ENCODE measurements at places on chromosomes 4 and X.
A peak's percentile ranks its signal among the peaks of the same experiment; 100 is the strongest.

- H3K27ac ChIP-seq, result no peak overlapping the region
- H3K36me3 ChIP-seq, result no peaks in the 10 kb centered on the region
- H3K4me1 ChIP-seq, result no peaks in the 10 kb centered on the region
- no peaks in the 10 kb centered on the region for H3K27me3 ChIP-seq
- no peak overlapping the region for H3K4me3 ChIP-seq
These were observed 304.7 kb upstream of the DIAPH2 start for GRCh38 chrX:96379951-96380350.

DNA sequence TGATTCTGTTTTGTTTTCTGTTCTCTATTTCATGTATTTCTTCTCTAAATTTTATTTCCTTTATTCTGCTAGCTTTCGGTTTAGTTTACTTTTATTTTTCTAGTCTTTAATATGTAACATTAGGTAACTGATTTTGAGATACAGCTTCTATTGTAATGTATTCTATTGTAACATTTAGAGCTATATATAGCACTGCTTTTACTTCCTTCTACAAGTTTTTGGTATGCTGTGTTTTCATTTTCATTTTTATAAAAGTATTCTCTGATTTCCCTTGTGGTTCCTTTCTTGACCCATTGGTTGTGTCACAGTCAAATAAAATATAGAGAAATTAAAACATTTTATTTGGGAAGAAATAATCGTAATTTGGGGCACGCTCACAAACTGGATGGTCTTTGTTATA, 13.9 kb upstream of the CT47A1 start:
- no peaks in the 10 kb centered on the region for H3K4me1 ChIP-seq
- no peak for DNase-seq
- H3K27me3 ChIP-seq, result no peaks in the 10 kb centered on the region
- no peak overlapping the region for H3K4me3 ChIP-seq

GRCh38 chrX:101229170-101229569, 9.6 kb downstream of the DRP2 start:
- H3K27me3 ChIP-seq, result no peaks in the 10 kb centered on the region
- H3K4me3 ChIP-seq, result no peak overlapping the region

GRCh38 chrX:99394456-99394855, 1015.6 kb downstream of the PCDH19 start:
- H3K36me3 ChIP-seq, result no peaks in the 10 kb centered on the region
- no peak overlapping the region for H3K27ac ChIP-seq
- H3K4me1 ChIP-seq, result no peaks in the 10 kb centered on the region

DNA sequence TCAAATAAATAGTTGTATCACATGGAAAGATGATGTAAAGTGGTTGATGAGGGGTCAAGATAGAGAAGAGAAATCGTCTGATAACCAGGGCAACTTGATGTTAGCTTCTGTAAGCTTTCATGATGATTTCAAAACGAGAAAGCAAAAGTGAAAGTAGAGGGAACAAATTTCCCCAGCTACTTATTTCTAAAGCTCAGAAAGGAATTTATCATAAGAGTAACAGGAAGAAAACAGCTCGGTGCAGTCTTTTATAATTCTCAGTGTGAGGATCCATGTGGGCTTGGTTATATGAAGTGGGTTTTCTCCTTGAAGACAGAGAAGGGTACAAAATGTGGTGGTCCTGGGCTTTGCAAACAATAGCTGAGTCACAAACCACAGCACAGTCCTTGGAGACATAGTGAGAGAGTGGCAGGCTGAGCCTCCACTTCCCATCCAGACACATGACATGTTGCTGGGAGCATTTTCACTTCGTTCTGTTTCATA, 32.1 kb upstream of the GLRA2 start:
- H3K4me1 ChIP-seq, result peaks cover 18% of the 10 kb centered on the region
- peak; percentile 7 for DNase-seq
- peak overlapping the region; percentile 90 for H3K27ac ChIP-seq
- no peaks in the 10 kb centered on the region for H3K36me3 ChIP-seq
- H3K27me3 ChIP-seq, result no peaks in the 10 kb centered on the region
- H3K4me3 ChIP-seq, result peak overlapping the region; percentile 73

GRCh38 chr4:81214144-81214880, 710 bp downstream of the PRKG2 start:
- peak overlapping the region; percentile 54 for H3K4me3 ChIP-seq
- peaks cover 44% of the 10 kb centered on the region for H3K27me3 ChIP-seq
- no peak for DNase-seq
- no peaks in the 10 kb centered on the region for H3K36me3 ChIP-seq
- H3K4me1 ChIP-seq, result peaks cover 9% of the 10 kb centered on the region

DNA sequence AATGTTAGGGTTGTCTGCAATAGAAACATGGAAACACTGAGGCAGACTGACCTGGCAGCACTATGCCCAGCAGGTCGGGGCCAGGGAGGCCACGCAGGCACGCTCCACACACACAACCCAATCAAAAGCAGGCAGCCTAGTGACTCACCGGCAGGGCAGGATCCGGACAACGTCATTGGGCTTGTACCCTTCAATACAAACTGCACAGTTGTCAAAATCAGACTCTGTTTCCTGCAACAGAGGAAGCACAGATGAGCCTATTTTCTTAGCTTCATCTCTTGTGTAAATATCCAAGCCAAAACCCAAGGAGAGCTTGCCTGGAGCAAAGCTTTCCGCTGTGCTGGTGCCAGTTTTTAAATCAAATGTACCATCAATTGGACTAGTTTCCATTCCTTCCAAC, 185.8 kb downstream of the RNF150 start:
- peaks cover 2% of the 10 kb centered on the region for H3K27me3 ChIP-seq
- H3K4me1 ChIP-seq, result no peaks in the 10 kb centered on the region
- DNase-seq, result no peak

DNA sequence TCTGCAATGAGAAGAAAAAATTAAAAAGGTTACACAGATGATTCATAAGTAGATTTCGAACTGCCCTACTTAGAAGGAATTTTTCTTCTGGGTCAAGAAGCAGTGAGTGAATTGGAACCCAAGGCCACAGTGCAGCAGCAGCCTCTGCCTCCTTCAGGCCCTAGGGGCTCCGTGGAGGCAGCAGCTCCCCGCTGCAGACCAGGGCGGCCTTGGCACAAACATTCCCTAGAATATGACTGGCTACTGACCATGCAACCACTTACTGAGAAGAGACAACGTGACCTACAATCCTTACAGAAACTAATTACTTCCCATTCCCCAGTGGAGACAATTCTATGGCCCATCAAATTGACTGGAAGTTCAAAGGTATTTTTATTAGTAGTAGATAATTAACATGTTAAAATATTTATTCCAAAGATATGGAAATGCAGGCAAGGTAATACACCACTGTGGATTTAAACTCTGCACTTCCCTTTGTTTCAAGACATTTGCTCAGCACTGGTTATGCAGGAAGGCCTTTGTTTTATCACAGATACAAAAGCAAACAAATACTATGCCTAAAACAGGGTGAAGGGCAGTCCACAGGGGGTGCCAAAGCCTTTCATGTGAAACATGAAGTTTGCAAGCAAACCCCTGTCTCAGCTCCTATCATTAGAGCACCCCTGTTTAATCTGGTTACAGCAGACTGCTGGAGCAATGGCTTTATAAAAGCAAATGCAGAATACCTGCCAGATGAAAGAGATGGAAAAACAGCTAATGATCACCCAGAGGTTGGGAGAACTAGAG, 59.2 kb downstream of the PCDH19 start:
- H3K27ac ChIP-seq, result no peak overlapping the region
- no peaks in the 10 kb centered on the region for H3K27me3 ChIP-seq
- H3K4me1 ChIP-seq, result no peaks in the 10 kb centered on the region
- DNase-seq, result no peak

- no peak overlapping the region for H3K4me3 ChIP-seq
- H3K27ac ChIP-seq, result no peak overlapping the region
- no peaks in the 10 kb centered on the region for H3K27me3 ChIP-seq
- no peak for DNase-seq
These were observed 109.4 kb upstream of the GPRIN3 start for GRCh38 chr4:89416960-89417359.

DNA sequence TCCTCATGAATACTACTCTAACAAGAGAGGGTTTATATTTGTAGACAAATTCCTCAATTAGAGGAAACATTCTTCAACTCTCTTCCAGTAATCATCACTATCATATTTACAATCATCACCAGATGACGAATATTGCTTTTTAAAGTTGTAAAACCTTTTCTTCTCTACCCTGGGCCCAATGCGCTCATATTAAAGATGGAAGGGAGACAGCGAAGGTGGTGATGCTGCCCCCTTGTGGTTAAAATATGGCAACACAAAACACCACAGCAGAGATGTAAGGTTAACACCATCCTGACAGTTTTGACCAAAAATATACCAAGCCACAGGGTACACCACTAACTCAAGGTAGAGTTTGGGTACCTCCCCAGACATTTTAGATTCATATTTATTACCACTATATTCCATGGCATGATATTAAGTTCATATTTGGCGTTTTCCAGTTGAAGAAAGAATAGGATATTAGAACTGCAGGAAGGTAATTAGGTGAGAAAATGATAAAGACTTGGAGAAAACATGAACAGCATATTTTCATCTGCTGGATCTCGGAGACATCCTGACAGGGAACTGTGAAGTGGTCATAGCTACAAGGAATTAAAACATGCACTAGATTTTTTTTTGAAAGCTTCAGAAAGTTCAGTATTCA, 72.8 kb downstream of the SLC9A7 start:
- no peak overlapping the region for H3K4me3 ChIP-seq
- DNase-seq, result peak; percentile 59
- no peaks in the 10 kb centered on the region for H3K27me3 ChIP-seq
- H3K27ac ChIP-seq, result no peak overlapping the region
- peaks cover 5% of the 10 kb centered on the region for H3K4me1 ChIP-seq

DNA sequence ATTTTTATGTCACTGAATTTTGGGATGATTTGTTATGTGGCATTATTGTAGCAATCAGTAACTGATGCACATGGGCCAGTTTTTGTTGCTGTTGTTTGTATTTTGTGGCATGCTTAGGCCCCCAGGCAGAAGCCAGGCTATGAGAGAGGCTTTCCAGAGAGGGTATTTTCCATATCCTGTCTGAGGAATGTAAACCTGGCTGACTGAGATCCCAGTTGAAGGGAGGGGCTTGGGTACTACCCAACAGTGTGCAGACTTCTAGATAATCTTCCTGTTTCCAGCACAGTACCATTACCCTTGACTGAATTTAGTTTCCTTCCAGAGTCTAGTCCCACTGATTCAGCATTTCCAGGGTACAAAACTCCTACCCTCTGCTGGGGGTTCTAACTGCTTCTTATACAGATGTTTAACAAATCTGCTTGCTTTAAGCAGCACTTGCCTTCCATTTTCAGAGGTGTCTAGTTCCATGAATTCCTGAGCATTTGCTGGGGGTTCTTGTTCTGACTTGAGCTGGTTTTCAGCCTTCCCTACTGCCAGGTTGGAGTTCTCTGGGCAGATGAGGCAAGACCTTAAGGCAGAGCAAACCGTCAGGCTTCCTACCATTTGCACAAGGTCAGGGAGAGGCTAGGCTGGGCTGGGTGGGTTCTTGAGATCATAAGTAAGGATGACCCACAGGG, 104.7 kb upstream of the EGFL6 start:
- DNase-seq, result no peak
- H3K27ac ChIP-seq, result no peak overlapping the region
- no peaks in the 10 kb centered on the region for H3K27me3 ChIP-seq
- H3K4me3 ChIP-seq, result no peak overlapping the region

GRCh38 chr4:173913496-173913895, 370.0 kb downstream of the FBXO8 start:
- DNase-seq, result no peak
- H3K27me3 ChIP-seq, result no peaks in the 10 kb centered on the region
- no peak overlapping the region for H3K4me3 ChIP-seq
- H3K4me1 ChIP-seq, result no peaks in the 10 kb centered on the region

- H3K27ac ChIP-seq, result no peak overlapping the region
- DNase-seq, result no peak
- no peaks in the 10 kb centered on the region for H3K36me3 ChIP-seq
- peaks cover 8% of the 10 kb centered on the region for H3K27me3 ChIP-seq
These were observed 167.0 kb downstream of the AASDH start for GRCh38 chr4:56220261-56220660.

DNA sequence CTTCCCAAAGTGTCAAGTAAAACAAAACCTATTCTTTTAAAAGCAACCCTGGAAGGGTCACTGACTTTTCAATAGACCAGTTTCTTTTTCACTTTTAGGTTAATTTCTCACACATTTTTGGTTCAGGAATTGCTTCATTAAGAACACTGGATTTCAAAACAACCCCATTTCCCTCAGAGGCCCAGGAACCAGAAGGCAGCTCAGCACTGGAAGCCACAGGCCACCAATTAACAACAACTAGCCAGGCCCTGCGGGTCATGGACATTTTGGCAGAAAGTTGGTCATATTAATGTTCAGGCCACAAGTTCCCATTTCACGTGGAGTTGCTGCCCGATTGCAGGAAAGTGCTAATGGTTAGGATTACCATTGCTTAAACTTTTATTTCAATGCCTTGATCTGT, 39.8 kb downstream of the HAND2 start:
- H3K27me3 ChIP-seq, result peaks cover 11% of the 10 kb centered on the region
- H3K36me3 ChIP-seq, result no peaks in the 10 kb centered on the region
- H3K4me3 ChIP-seq, result no peak overlapping the region

- no peak overlapping the region for H3K4me3 ChIP-seq
- H3K4me1 ChIP-seq, result no peaks in the 10 kb centered on the region
- no peak overlapping the region for H3K27ac ChIP-seq
- H3K36me3 ChIP-seq, result peaks cover 38% of the 10 kb centered on the region
- H3K27me3 ChIP-seq, result no peaks in the 10 kb centered on the region
These were observed 32.8 kb upstream of the ADAD1 start for GRCh38 chr4:122346036-122346435.

- H3K4me3 ChIP-seq, result no peak overlapping the region
- H3K27ac ChIP-seq, result no peak overlapping the region
- H3K4me1 ChIP-seq, result no peaks in the 10 kb centered on the region
These were observed 144.6 kb upstream of the EDNRA start for GRCh38 chr4:147336252-147336651.

- H3K4me1 ChIP-seq, result no peaks in the 10 kb centered on the region
- H3K27ac ChIP-seq, result no peak overlapping the region
- no peak for DNase-seq
- no peaks in the 10 kb centered on the region for H3K27me3 ChIP-seq
- no peaks in the 10 kb centered on the region for H3K36me3 ChIP-seq
- H3K4me3 ChIP-seq, result no peak overlapping the region
These were observed 446.1 kb upstream of the RPS6KA3 start for GRCh38 chrX:20712811-20713210.

- H3K36me3 ChIP-seq, result peaks cover 3% of the 10 kb centered on the region
- DNase-seq, result no peak
- H3K27me3 ChIP-seq, result no peaks in the 10 kb centered on the region
- no peaks in the 10 kb centered on the region for H3K4me1 ChIP-seq
- H3K4me3 ChIP-seq, result no peak overlapping the region
These were observed 101.4 kb downstream of the TBC1D19 start for GRCh38 chr4:26685250-26685649.

GRCh38 chrX:97065973-97066372, 182.3 kb downstream of the RPA4 start:
- H3K27ac ChIP-seq, result no peak overlapping the region
- DNase-seq, result no peak
- no peak overlapping the region for H3K4me3 ChIP-seq
- peaks cover 3% of the 10 kb centered on the region for H3K36me3 ChIP-seq
- H3K4me1 ChIP-seq, result peaks cover 4% of the 10 kb centered on the region
- no peaks in the 10 kb centered on the region for H3K27me3 ChIP-seq

DNA sequence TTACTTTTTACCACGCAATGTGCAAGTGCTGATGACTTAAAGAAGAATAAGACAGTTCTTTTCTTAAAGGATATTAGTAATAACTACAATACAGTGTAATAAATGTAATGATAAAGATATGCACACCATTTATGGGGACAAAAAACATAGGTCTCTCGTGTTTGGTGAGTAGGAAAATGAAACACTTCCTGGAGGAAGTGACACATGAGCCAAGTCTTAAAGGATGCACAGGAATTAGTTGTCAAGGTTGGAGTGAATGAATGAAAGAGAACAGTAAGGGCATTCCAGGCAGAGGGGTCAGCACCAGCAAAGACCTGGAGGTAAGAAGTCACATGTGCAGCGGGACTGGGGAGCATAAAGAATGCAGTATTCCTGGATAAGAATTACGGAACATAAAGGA, 112.7 kb downstream of the SH3RF1 start:
- no peak overlapping the region for H3K27ac ChIP-seq
- no peak for DNase-seq
- no peaks in the 10 kb centered on the region for H3K4me1 ChIP-seq
- peaks cover 6% of the 10 kb centered on the region for H3K27me3 ChIP-seq
- H3K4me3 ChIP-seq, result no peak overlapping the region
